Left colon (tissue), 2 donors: ENCODE measurements at places on chromosomes 2 and 18.
A peak's percentile ranks its signal among the peaks of the same experiment; 100 is the strongest.

DNA sequence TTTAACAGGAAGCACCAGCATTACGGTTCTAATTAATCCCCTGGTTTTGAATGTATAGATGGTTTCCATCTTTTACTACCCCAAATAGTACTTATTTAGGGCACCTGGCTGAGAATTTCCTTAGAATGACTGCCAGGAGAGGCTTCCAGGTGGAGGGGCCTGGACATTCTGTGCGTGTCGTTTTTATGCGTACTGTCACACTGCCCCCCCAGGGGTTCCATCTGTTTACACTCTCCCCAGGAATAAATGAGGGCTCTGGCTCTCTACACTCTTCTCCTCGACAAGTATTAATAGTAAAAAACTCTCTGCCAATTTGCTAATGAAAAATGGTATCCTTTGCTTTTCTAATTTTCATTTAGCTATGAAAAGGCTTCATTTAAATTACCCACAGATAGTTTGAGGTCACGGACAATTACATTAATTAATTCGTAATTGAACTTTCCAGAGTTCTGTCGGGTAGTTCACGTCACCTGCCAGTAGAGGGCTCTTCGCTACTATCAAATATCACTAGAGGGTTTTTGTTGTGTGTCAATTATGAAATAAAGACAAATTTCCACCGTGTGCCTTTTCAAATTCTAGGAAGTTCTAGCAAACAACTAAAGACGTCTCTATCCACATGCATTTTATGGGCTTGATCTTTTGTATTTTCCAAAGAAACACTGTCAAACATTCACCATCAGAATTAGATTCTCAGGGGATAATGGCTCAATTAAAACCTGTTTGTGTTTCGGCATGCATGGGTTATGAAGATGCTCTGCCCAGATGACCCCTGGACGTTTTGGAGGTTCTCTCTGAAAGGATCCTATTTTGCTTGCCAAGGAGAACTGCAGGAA is 88.8 kb upstream of the ASB18 start:
- DNase-seq, result no peak

DNA sequence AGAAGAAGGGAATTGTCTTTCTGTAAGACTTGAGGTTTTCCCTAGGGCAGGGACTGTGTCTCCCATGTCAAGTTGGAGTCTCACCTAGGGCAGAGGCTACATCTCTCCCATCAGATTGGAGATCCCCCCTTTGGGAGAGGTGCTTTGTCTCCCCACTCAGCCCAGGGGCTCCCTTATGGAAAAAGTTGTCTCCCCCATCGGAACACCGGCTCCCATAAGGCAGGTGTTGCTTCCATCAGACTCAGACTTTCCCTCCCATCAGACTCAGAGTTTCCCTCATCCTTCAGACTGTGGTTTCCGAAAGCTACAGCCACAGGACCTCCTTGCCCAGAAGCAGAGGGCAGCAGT is 5.8 kb downstream of the ANKRD53 start:
- DNase-seq, result no peak

- no peak for DNase-seq
Measured at GRCh38 chr2:168521053-168521741, 65.1 kb downstream of the CERS6 start.

GRCh38 chr2:232652505-232652851 is 19.1 kb downstream of the EFHD1 start:
- no peak for DNase-seq

- DNase-seq, result no peak
Measured at GRCh38 chr2:7722212-7722910, 805.1 kb downstream of the RNF144A start.

GRCh38 chr2:42922790-42923579 is 130.6 kb upstream of the HAAO start:
- DNase-seq, result no peak

- no peak for DNase-seq
Measured at GRCh38 chr2:161576421-161576820, 47.8 kb upstream of the SLC4A10 start.

GRCh38 chr2:47373747-47374146 is 29.2 kb upstream of the MSH2 start:
- no peak for DNase-seq

DNA sequence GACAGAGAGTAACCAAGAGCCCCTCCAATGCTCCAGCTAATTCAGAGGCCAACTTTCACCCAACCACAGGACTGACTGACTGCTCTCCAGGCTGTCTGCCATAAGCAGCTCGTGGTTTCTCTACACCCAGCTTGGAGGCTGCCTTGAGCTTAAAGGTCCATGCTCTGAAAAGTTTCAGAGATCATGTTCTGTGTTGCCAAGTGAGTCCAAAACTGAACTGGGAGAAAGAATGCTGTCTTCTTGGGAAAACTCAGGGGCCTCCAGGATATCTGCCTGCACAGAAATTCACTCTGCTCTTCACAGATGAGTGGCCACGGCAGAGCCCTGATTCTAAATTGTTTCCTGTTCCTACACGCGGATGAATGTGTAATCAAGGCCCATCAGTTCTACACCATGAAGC is 51.1 kb downstream of the LPIN2 start:
- no peak for DNase-seq

DNA sequence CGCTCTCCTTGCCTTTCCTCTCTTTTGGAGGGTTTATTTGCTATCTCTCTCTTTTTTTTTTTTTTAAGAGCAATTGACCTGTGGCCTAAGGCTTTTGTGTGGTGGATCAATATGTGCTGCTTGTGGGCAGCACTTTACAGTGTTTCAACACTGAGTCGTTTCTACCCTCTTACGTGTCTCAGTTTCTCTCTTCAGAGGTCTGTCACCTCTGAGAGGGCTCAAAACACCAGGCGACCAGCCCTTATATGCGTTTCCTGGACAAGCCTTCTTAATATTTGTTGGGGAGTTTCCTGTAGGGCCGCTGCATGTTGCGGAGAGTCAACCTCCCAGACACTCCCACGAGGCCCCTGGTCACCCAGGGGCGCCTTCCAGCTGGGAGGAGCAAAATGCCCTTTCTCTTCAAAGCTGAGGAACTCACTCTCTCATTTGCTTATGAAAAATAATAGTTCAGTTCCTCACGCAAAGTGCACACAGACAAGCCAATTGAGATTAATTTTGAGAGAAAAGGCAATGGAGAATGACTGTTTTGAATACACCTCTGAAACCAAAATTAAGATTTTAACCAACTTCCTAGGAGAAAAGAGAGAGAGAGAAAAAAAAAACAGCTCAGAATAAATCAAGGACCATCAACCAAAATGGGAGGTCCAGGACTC is 96.3 kb upstream of the B3GNT2 start:
- DNase-seq, result no peak

DNA sequence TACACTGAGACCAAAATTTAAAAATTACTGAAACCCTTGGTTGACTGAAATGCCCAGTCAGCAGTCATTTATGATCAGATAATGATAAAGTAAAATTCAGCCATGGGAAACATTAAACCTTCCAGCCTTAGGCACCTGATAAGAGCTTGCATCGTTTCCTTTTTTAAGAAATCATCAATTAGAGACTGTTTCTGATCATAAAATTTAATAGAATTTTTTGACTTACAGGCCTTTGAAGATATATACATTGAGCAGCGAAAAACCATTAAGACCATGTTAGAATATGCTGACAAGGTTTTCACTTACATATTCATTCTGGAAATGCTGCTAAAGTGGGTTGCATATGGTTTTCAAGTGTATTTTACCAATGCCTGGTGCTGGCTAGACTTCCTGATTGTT is 99.6 kb upstream of the CSRNP3 start:
- no peak for DNase-seq

GRCh38 chr2:233331536-233331935 is 22.8 kb upstream of the DGKD start:
- peak; percentile 50 for DNase-seq

DNA sequence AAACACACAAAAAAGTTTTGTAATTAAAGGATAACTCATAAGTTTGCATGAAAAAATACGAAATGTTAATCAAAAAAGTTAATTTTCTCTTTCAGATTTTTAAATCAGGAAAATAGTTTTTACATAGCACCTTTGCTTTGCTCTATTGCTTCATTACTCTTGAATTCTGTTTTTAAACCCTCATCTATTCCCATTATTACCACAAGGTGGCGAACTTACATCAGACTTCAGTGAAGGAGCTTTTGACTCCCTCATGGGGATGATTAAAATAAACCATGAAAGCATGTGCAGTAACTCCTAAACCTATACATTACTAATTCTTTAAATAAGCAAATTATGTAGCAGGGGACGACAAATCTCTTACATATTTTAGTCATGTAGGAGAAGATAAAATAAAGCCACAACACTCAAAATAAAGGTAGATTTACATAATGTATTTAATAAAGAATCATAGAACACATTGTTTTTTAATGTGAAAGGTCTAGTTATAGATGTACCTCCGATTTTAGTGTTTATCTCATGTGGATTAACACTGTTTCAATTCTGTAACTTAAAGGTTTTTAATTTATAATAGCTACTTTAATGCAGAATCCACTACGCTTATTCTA is 105.2 kb downstream of the NETO1 start:
- DNase-seq, result no peak

DNA sequence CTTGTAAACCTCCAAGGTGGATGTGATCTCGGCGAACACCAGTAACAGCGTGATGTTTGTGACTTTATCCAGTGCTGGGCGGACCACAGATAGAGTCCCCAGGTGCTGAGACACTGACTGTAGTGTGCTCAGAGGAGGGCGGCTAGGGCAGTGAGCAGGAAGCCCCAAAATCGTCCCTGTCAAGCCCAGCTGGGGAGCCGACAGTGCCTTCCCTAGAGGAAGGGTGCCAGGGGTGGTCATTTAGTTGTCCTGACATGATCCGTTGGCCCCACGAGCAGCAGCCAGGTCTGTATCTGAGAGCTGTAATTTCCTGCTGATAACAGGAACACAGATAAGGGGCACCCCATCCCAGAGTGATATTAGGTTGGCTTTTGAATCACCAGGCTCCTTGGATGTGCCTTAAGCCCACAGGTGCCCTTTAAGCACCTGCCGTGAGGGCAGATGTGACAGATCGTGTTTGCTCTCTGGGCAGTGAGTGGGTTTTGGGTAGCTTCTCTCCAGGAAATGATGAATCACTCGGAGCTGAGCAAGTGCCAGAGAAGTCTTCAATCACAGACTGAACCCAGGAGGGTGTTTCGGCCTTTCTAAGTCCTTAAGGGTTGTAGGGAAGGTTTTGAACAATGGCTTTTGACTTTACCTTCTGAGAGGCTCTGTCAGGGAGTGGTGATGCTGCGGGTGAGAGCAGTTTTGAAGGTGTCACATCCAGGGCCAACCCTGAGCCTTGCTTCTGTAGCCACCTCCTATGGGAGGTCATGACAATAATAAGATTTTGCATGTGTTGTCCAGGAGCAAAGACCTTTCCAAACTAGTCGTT is 7.7 kb downstream of the LPIN1 start:
- peak; percentile 46 for DNase-seq

GRCh38 chr18:79657342-79657996 is 22.1 kb upstream of the CTDP1 start:
- DNase-seq, result no peak

GRCh38 chr2:78979380-78980151 is 45.9 kb upstream of the REG3G start:
- no peak for DNase-seq

- no peak for DNase-seq
Measured at GRCh38 chr18:71598374-71598773, 945.8 kb downstream of the CBLN2 start.

GRCh38 chr2:88831792-88832248 is 140.3 kb downstream of the RPIA start:
- DNase-seq, result no peak

- DNase-seq, result no peak
Measured at GRCh38 chr2:65495251-65495877, 63.0 kb upstream of the SPRED2 start.

DNA sequence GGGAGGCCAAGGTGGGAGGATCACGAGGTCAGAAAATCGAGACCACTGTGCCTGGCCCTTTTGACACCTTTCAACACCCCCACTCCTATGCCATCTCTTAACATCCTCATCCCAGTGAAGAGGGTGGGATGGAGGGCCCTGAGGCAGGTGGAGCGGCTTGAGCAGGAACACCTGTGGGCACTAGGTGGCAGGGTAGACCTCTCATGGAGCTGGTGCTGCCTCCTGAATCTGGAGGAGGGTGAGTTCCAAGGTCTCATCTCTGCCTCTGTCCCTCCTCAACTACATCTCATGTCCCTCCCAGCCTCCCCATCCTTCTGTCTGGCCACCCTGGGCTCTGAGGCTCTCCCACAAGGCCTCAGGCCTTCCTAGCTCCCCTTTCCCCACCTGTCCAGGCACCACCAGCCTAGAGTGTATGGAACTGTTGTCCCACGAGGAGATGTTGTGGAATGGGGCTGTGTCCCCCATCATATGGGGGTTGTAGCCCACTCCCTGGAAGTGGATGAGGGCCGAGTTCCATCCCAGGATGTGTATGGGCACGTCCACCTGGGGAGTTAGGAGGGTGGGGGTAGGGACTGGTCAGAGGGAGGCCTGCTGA is 17.0 kb upstream of the CRYBA2 start:
- DNase-seq, result peak; percentile 47

DNA sequence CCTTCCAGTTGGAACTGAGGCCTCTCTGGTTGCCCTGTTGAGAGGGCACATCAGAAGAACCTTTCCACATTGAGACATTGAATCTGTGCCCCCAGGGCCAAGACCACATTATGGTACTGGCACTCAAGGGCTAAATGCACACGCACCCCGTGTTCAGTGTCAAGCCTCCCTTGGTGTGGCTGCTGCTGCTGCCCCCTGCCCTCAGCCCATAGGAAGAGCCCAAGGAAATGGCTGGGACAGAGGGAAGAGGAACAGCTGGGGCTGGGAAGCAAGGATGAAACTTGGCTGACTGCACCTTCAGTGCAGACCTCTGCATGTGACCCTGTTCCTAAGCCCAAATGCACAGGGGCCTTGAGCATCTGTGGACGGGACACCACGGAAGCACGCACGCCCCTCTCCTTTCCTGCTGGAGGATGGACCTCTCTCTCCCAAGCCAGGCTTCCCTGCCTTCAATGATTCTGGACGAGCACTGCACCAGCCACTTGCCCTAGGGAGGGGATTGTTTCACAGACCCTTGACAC is 40.2 kb downstream of the NIFK start:
- DNase-seq, result no peak

DNA sequence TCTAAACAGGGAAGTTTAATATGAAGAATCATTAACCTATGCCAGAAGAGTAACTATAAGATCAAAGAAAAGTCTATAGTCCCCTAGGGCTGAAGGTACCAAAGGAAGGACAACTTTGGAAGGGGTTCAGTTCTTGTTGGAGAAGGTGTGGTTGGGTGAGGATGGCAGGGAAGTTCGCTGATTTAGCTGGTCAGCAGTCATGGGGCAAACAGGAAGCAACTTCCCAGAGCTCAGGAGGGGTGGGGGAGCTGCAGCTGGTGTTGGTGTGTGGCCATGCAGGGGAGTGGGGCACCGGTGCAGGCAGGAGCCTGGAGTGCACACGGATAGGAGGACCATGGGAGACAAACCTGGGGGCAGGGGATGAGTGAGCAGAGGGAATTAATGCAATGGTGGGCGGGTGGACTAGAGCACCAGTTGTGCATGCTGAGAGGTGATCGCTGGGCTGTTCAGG is 34.0 kb downstream of the FHOD3 start:
- DNase-seq, result peak; percentile 53

GRCh38 chr2:171158790-171159371 is 1.8 kb downstream of the TLK1 start:
- no peak for DNase-seq

GRCh38 chr2:27221166-27221565 is 4.0 kb downstream of the CAD start:
- DNase-seq, result no peak
